Right ventricle myocardium superior (tissue), 1 donor: ENCODE measurements at places on chromosomes 2 and 18. TPM values are rescaled to one million over a fixed set of nuclear protein-coding genes. Genes with fewer than 3 reads are reported as not detected.

DNA sequence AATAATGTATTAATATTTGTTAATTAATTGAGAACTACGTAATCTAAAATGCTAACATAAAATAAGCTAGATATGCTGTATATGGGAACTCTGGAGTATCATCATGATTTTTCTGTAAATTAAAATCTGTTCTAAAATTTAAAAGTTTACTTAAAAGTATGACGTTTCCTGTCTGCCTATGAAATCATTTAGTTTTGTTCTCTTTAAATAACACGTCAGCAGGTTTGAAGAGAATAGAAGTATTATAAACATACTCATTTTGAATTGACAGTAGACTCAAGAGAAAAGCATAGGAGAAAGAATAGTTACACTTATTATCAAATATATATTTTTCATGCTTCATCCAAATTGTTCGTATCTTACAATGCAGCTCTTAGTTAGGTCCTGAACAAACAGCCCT lies 19.1 kb upstream of the ZNF804A start:
- no peak for DNase-seq

Gene C2orf42
- total RNA-seq, result 13.6 TPM

Gene CDH2
- total RNA-seq, result 308 TPM

Gene NCL
- total RNA-seq, result 190 TPM

Gene OTOS
- total RNA-seq, result not detected

DNA sequence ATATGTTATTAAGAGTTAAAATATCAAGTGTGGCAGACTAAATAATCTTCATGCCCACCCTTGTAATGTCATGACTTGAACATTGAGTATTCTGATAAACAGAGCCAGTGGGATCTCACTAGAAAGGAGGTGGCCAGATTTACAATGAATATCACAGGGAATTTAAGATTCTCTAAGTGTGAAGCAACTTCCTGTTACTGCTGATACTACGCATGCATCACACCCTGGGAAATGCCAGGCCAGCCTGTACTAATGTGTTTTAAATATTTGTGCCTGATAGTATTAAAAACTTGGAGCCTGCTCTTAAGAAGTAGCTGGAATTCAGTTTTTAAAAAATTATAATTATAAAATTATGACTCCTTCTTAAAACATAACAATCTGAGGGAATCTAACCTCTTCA lies 148.3 kb downstream of the LAMA3 start:
- DNase-seq, result no peak

Gene NCK2
- 32.3 TPM for total RNA-seq

DNA sequence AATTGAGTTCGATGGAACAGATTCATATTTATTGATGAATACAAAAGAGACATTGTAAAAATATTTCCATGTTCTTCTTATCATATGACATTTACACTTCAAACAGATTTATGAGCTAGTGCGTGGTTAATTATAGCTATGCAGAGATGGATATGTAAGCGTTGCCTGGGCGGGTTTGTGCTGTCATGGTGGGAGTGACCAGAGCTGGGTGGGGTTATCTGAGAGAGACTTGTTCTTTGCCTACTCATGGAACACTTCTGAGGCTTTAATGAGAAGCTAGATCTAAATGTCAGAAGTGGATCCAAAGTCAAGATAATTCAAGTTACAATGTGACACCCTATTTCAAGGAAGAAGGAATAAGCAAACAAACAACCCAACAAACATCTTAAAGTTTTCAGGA lies 162.3 kb upstream of the ZEB2 start:
- DNase-seq, result no peak

GRCh38 chr18:9017905-9018227 lies 84.6 kb upstream of the NDUFV2 start:
- no peak for DNase-seq

Gene POTEI
- not detected for total RNA-seq

Gene CNNM3
- total RNA-seq, result 13.5 TPM

DNA sequence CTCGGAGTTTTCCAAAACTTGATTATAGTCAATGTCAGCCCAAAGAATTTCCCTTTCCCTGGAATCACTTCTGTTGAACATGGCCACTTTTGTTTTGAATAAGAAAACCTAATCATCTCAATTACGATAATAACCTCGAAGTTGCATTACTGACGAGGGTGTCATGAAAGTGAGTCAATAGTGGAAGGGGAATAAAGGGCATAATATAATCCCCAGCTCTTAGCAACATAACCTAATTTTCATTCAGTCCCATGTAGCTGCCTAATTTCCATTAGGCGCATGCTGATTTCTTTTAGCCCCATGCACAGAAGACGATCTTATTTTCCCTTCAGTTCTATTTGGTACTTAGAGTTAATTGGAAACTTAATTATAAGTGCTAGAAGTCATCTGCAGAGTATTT lies 51.1 kb upstream of the RAPH1 start:
- no peak for DNase-seq

Gene SPP2
- not detected for total RNA-seq

Gene ZNF521
- 24.5 TPM for total RNA-seq

Gene MPP4
- not detected for total RNA-seq

DNA sequence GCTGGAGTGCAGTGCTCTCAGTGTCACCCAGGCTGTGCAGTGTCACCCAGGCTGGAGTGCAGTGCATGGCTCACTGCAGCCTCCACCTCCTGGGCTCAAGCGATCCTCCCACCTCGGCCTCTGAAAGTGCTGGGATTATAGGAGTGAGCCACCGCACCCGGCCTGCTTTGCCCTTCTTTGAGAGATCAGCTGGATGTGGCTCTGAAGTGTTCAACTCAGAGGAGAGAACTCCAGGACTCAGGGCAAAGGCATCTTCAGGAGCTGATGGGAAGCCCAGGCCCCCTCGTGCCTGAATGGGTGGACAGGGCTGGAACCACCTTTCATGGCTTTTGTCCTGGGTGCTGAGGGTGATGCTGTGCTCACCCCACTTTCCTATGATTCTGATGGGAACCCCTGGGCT lies 52.0 kb upstream of the HAAO start:
- no peak for DNase-seq

Gene SLC14A1
- total RNA-seq, result 32.8 TPM

DNA sequence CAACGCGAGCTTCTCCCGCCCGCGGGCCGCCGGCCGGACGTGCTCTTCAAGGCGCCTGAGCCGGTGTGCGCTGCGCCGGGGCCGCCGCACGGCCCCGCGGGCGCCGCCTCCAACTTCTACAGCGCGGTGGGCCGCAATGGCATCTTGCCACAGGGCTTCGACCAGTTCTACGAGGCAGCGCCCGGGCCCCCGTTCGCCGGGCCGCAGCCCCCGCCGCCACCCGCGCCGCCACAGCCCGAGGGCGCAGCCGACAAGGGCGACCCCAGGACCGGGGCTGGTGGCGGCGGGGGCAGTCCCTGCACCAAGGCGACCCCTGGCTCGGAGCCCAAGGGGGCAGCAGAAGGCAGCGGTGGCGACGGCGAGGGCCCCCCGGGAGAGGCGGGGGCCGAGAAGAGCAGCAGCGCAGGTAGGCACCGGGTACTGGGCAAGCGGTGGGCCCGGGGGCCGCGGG lies 676 bp downstream of the HOXD11 start:
- DNase-seq, result no peak

GRCh38 chr2:64437883-64438282 lies 16.1 kb upstream of the LGALSL start:
- no peak for DNase-seq

- no peak for DNase-seq
Measured at GRCh38 chr18:59820663-59821062, 79.1 kb upstream of the PMAIP1 start.
